Stimulated activated CD4-positive, alpha-beta T cell treated with anti-CD3 and anti-CD28 coated beads, Interleukin-15, amount 100 ng/mL, for 48 hours (primary cell): ENCODE measurements at places on chromosomes 4 and X.
A peak's percentile ranks its signal among the peaks of the same experiment; 100 is the strongest.

DNA sequence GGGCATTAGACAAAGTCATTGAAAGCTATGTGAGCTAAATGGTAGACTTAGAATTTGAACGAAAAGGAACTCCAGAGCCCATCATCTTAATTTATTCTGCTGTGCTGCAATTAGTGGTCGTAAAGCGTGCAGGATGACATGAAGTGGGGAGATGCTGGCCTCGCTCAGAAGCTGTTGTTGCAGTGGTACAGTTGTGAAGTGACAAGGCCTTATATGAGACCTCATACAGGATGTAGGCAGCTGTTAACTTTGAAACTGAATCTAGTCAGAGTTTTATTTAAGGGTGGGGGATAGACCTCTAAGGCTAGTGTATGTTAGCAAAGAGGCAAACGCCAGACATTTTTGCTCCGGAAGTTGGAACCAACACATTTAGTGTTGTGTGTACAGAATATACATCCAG lies 13.4 kb downstream of the KLF3 start:
- DNase-seq, result no peak

- no peak for DNase-seq
Observed at GRCh38 chrX:39443240-39443639, 642.0 kb downstream of the MID1IP1 start.

GRCh38 chrX:78946178-78946931 lies 1.2 kb downstream of the P2RY10 start:
- DNase-seq, result no peak

DNA sequence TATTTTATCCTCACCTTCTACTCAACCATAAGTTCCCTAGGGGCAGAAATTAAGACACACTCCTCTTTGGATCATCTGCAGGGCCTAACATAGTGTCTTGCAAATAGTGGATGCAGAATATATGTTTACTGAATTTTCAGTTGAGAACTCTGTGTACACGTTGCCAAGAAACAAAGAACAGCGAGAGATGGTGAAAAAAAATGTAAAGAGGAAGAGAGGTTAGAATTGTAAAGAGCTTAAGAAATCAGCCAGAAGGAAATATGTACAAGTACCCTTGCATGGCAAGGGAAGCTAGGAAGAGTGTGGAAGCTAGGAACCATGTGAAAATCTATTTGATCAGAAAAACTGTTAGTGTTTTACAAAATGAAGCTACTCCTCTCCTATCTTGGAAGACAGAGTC lies 431.0 kb downstream of the SMARCA1 start:
- DNase-seq, result no peak

DNA sequence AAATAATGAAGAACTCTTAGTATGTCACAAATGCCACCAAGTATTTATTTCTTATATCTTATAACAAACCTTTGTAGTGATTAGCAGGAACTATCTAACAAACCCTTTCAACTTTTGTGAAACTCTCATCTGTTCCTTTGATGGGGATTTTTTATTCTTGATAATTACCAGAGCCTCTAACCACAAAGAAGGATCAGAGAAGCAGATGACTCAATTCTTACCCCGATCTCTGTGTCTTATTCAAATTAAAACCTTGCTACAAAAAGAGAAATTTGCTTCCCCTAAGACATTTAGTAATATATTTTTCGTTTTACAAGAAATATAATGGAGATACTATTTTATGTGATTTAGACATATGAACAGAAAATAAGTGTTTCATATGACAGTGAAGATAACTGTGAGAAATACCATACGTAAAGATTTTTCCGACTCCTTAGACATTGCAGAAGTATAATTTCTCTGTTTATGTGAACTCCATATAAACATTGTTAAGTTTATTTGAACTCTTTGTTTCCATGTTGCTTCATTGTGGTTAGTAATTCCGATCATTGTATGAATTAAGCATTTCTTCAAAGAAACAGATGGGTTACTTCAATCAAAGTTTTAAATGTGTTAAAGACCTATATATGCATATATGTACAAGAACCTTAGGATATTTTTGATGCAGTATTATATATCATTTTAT lies 205.4 kb downstream of the CFAP299 start:
- no peak for DNase-seq

GRCh38 chr4:61400439-61401038 lies 200.4 kb downstream of the ADGRL3 start:
- no peak for DNase-seq

GRCh38 chrX:48456628-48457331 lies 13.3 kb downstream of the SLC38A5 start:
- DNase-seq, result no peak

DNA sequence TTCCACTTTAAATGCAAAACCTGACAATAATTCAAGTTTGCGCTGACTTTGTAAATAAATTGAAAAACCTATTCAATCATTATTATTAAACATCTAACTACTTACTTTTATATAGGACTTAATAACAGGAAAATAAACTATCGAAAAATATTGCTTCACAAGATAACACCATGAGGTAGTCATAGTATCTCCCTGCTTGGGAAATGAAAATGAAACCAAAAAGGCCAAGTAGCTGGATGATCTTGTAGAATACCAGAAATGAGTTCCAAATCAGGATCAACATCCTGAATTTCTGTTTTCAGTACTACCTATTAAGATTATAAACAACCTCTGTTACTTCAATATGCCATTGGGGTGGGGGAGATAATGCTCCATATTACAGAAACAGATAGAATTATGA lies 58.9 kb downstream of the CHIC2 start:
- DNase-seq, result no peak

GRCh38 chrX:9704876-9705465 lies 60.7 kb downstream of the GPR143 start:
- no peak for DNase-seq

DNA sequence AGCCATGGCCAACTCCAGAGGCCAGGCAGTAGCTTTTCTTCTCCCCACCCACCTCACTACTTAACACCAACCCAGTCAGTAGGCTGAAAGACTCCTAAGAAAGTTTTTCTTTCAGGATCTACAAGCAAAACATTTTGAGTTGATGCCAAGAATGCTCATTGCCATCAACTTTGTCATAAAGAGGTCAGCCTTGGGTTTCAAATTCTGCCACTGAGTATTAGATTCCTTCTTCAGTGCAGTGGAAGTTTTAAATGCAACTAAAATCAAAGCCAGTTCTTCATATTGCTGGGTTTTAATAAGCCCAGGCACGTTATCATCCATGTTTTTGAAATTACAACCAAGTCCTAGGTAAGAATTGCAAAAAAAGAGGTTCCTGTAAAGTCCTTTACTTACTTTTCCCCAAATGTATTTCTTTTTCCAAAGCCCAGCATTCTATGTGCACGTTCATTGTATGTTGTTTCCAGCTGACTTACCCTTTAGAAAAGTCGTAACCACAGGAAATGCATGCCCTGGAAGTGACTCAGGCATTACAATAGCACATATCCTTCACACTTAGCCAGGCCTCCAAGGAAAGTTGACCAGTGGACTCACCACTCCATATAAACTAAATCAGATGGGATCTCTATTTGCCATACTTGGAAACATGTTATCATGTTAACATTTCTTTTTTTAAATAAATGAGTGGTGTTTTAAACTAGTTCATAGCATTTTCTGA lies 229.9 kb downstream of the SOX3 start:
- DNase-seq, result no peak

DNA sequence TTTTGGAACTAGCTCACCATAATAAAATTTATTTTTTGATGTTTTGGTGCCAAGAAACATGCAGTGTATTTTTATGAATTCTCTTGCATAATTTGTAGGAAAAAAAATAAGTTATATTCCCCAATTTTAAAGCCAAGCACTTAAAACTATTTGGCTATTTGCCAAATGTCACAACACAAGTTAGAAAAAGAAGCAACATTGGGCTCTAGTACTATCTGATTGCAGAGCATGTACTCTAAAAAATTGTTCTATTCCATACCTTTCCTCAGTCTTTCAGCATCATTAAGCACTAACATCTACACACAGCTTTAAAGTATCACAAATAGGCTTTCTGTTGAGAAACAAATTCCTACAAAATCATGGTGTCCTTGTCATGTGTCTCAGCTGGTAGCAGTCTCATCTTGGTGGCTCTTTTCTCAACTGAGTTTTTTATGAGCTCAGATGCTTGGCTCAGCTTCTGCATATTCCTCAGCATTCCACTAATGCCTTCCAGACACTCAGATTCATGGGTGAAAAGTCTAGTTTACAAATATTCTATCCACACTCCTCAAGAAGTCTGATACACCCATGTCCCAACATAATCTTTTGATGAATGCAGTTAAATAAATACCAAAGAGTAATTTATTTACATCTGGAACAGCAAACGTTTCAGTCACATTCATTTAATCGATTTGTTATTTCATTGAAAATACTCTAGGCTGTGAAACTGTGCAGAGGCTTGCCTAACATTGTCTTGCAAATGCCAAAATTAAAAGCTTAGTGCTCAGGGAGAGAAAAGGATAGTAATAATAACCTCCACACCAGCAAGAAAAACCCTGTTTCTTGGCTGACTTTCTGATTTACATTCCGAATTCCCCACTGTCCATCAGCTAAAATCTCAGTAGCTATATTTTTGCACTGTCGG lies 2209.9 kb downstream of the PCDH7 start:
- DNase-seq, result no peak

- no peak for DNase-seq
Observed at GRCh38 chrX:9464435-9465371, at the start of gene TBL1X. TSS of gene TBL1X (plus strand) at chrX:9465058. CDS start at chrX:9653587, 188,529 bp downstream.

DNA sequence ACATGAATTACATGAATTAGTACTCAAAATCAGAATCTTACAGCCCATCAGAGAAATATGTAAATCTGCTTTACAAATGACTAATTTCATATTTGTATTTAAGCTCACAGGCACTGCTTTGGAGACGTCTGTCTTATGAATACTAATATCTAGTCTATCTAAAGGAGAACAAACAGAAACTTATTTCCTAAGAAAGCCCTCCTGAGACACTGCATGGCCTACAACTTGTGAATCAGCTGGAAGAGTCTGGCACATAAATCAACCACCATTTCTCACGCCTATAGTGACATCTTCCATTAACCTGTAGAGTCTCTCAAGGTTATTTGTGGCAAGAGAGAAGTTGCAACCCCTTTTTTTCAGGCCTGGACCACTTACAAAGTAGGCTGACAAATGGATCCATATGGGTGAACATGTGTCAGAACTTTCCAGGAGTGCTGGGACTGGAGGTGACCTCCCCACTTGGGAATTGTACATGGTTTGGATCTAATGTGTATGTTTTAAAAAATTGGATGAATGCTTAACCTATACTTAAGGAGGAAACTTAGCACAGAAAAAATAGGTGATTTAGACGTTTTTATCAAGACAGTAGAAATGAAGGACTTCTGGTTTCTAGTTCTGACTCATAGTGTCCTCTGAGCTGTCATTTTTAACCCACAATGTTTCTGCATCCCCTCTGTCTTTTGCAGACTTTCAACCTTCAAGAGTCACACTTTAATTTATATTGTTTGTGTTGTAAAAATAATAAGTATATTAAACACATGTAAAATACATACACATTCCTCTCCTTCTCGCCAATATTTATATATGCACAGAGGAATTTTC lies 83.2 kb upstream of the ARHGAP24 start:
- no peak for DNase-seq

DNA sequence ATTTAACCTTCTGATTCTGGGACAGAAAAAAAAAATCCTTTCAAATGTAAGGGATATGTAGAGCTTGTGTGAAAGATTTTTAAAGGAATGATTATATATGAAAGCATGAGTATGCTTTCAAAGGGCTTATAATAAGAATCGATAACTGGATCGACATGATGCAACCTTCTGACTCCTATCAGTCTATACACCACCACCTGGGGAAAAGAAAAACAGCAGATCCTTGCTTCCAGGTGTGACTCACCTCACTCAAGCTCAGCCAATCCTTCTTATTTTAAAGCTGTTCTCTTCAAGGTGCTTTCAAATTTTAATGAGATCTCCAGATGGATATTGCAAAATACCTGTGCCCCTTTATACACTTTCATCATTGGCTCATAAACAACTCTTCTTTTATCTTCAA lies 102.1 kb upstream of the EDNRA start:
- DNase-seq, result no peak

GRCh38 chr4:147160908-147161513 lies 215.3 kb upstream of the TTC29 start:
- peak; percentile 6 for DNase-seq

DNA sequence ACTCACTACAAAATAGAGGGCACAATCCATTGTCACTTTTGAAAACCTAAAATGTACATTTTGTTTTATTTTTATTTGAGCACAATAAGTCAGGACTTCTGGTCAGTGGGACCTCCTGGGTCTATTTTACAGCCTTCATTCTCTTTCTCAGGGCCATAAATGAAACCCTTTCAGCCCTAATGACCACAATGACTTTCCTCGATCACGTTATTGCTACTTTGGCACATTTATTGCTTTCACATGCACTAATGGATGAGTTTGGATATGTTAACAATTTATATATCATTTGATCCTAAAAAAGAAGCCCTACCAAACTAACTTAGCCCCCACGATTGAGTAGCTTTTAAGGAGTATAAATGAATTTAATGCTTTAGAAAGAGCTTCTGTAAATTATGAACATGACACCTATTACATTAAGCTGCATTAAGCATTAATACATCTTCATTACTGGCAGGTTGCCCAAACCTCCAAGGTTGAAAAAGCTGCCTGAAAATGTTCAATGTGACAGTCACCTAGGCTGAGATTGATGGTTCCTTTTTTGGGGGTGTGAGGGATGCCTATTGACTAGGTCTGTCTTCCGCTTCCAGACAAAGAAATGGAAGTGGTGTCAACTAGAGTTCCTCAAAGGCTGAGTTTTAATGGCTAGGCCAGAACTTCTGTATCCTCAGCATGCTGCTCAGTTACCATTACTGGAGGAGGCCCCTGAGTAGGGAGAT lies 296.4 kb downstream of the GPAT3 start:
- no peak for DNase-seq

GRCh38 chr4:59387759-59388758 lies 1812.1 kb upstream of the ADGRL3 start:
- no peak for DNase-seq

DNA sequence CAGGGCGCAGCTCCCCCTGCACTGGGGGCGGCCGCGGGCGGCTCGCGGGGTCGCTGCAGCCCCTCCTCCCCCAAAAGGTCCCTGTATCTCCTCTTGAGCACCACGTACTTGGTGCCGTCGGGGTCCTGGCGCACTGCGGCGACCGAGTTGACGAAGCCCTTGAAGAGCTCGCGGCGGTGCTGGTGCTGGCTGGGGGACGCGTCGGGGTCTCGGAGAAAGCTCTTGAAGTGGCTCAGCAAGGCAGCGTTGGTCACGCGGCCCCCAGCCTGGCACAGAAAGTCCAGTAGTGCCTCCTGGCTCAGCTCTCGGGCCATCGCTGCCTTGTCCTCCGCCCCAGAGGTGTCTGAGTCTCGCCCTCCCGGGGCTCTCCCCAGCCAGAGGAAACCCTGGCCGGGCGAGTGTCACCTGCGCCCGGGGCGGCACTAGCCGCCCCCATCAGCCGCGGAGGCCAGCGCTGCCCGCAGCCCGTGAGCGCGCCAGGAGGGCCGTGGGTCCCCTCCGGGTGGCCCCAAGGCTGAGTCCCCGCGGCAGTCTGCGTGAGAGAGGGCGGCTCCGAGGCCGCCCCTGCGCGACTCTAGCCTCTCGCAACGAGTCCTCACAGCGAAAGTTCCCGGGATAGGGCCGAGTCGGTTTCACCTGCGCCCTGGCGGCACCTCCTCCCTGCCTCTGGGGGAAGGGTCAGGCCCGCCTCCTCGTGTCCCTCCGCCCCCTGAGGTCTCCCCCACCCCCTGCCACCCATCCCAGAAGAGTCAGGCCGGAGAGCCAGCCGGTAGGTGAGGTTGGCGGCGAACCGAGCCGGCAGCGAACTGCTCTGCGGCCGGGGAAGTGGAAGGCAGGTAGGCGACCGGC lies at the start of gene SOWAHB:
Gene SOWAHB (minus strand): TSS at position 609 of the 849 bp plus-strand sequence. CDS start 295 bp downstream, at position 314.
- no peak for DNase-seq

- no peak for DNase-seq
Observed at GRCh38 chrX:30821116-30821515, 67.9 kb downstream of the TAB3 start.
